Non-pigmented ciliary epithelial cell (primary cell): ENCODE measurements at places on chromosomes 16 and 17.

DNA sequence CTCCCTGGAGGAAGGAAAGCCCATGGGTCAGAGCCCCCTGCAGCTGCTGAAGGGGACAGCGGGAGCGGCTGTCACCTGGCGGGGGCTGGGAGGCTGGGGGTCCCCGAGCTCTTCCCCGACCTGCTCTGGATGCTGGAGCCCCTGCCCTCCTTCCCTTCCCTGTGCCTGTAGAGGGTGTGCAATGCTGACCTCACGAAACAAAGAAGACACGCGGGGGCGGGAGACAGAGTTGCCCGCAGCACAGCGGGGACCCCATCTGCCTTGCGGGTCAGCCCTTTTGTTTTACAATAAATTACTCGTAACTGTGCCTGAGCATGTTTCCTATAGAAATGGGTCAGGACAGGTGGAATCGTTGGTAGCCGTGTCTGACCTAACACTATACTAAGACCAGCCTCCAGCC lies 6.3 kb downstream of the SECTM1 start:
- DNase-seq: no peak

- DNase-seq: no peak
Measured at GRCh38 chr16:81620796-81621195, 158.3 kb upstream of the PLCG2 start.

DNA sequence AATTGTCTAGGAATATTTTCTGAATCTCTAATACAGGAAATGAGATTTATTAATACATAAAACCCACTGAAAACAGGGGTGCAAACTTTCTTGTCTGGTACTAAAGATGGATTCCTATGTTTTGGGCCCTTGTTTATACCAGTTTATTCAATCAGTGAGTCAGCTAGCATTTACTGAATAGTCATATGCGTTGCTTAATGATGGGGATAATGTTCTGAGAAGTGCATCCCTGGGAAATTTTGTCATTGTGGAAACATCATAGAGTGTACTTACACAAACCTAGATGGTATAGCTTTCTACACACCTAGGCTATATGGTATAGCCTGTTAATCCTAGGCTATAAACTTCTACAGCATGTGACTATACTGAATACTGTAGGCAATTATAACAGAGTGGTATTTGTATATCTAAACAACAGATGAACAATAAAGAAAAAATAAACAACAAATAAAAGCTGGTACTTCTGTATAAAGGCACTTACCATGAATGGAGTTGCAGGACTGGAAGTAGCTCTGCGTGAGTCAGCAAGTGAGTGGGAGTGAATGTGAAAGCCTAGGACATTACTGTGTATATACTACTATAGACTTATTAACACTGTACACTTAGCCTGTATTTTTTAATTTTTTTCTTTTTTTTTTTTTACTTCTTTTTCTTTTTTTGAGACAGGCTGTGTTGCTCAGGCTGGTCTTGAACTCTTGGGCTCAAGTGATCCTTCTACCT lies 63.7 kb downstream of the SIAH1 start:
- peak; percentile 40 for DNase-seq

DNA sequence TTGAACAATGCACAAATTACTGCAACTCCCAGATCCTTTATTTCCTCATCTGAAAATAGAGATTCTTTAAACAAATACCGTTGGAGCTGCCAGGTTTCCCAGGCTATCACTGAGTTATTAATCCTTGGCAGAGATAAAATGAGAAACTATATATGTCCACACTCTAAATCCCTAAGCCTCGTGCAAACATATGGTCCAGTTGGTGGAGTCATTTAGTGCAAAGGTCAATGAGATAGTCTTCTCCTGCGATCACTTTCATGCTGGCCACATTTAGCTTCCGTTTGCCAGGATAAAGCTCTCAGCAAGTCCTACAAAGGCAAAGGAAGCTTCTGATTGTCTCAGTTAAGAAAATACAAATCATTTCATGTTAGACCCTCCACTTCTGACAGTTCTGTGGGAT lies 11.0 kb downstream of the GRIN2A start:
- no peak for DNase-seq

- no peak for DNase-seq
Measured at GRCh38 chr17:40326832-40327199, 17.8 kb downstream of the RARA start.
